ENCODE measurements at places on chromosomes 3 and 15.

- no peak for DNase-seq
Measured at GRCh38 chr15:58432401-58432800, 610 bp downstream of the LIPC start.

DNA sequence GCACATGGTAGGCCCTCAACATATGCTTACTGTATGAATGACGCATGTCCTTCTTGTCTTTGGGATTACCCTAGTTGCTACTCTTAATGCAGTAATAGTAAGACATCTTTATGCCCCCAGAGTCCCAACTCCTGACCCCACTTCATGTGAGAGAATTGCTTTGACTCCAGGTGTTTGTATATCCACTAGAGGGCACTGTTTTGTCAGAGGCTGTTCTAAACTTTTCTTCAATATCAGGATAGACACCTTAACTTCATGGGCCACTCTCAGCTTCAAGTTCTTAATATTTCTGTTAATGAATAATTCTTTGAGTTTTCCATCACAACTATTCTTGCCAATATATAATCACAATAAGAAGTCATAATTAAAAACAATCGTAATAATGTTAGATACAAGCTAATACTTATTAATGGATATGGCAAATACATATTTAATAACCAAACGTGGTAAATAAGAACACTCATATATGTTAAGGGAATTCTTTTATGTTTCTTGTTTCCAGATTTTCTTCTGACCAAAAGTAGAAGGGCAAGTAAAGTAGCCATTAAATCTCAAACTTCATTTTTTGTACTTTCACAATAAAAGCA, 337.2 kb upstream of the DNAJC19 start:
- DNase-seq: no peak

DNA sequence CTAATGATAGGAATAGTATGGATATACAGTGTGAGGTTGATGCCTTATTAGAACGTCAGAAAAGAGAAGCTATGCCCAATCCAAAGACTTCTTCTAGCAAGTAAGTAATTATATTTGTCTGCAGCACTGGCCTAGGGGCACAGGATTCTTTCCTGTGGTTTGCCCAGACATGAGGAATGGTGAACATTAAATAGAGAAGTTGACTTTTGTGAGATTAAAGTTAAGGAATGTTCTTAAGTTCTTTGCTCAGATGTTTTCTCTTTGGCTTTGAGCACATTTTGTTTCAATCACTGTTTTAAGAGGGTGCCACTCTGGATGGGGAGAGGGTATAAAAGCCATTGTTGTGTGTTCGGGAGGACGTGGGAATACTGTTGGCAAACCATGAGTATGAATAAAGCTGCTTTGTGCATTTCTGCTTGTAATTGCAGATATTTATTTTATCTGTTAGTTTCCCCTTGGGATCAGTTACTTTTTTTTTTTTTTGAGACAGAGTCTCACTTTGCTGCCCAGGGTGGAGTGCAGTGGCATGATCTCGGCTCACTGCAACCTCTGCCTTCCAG, 8.3 kb downstream of the KIF23 start:
- no peak for DNase-seq

GRCh38 chr3:30203301-30203700, 403.1 kb upstream of the TGFBR2 start:
- DNase-seq: no peak

GRCh38 chr3:188283347-188283746, 129.4 kb downstream of the LPP start:
- no peak for DNase-seq

DNA sequence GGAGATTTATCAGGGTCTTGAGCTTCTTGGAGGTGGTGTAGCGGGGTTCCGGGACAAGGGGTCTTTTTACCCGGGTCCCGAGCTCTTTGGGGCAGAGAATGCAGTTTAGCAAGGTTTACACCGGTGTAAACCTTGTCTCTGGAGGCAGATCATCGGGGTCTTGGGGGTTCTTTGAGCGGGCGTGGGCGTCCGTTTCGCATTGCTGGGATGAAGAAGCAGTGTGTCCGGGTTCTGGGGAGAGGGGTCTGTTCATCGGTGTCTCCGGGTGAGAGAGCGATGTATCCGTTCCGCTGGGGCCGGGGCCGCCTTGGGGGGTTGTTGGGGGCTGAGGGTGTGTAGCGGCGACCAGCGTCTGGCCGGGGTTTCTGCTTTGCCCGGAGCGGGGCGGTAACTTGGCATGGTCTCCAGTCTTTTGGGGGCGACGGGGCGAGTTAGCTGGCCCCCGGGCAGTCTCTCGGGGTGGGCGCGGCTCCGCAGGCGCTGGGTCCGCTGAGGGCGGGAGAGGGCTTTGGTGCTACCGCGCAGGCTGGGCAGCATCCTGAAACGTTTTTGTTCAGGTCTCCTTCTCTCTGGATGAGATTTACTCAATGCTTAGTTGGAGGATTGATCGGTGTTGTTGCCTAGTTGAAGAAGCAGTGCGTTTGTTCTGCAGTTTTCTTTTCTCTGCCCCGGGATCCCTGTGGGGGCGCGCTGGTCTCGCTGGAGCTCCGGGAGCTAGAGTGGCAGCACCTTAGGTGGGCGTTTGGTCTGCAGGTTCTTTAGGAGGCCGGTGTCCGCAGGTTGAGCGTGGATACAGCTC, 843 bp downstream of the GLCE start:
- peak; percentile 52 for DNase-seq

DNA sequence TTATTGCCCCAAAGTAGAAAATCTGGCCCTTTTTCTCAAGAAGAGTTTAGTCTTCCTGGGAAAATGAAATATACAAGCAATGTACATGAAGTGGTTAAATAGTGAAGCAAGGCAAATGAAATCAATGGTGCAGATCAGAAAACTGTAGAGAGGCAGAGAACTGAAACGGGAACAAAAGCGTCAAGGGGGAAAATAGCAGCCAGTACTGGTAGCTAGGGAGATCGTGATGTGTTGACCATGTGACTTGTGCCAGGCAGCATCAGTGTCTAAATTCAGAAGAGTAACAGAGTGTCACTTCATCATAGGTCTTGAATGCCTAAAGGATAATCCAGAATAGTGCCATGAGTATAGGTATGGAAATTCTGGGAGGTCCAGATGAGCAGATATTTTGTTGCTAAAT, 163.1 kb downstream of the CHL1 start:
- DNase-seq: no peak

- DNase-seq: no peak
Measured at GRCh38 chr3:170869645-170870593, at the start of gene RPL22L1. Gene RPL22L1 (minus strand): TSS chr3:170870195. CDS start chr3:170870167, 28 bp downstream.

DNA sequence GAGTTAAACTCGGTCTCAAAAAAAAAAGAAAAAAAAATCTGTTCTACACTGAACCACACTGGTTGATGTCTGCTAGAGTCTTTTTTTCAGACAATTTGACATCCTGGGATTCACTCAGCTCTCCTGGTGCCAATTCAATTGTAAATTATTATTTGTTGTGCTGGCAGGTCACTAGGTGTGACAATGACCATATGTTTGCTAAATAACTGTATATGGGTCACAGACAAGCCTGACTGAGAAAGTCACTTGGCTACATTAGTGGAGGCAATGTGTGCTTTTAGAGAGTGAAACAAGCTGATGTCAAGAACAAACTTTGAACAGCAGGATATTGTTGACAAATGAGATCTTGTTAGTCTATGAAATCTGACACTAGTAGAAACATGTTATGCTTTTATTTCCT, 1379.1 kb downstream of the ZPLD1 start:
- no peak for DNase-seq

- DNase-seq: no peak
Measured at GRCh38 chr3:170572665-170573253, 13.1 kb downstream of the SLC7A14 start.

DNA sequence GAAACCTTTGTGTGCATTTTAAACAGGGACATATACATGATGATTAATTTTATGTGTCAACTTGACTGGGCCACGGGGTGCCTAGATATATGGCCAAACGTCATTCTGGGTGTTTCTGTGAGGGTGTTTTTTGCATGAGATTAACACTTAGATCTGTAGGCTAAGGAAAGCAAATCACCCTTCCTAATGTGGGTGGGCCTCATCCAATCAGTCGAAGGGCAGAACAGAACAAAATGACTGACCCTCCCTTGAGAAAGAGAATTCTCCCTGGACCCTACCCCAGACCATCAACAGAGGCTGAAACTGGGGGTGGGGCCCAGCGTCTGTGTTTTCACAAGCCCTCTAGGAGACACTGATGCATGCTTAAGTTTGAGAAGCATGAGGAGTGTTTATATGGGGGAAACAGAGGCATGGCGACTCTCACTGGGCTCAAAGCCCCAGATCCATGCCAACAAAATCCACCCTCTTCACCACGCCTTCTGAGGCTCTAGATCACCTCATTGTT, 56.2 kb downstream of the ITGA11 start:
- no peak for DNase-seq

DNA sequence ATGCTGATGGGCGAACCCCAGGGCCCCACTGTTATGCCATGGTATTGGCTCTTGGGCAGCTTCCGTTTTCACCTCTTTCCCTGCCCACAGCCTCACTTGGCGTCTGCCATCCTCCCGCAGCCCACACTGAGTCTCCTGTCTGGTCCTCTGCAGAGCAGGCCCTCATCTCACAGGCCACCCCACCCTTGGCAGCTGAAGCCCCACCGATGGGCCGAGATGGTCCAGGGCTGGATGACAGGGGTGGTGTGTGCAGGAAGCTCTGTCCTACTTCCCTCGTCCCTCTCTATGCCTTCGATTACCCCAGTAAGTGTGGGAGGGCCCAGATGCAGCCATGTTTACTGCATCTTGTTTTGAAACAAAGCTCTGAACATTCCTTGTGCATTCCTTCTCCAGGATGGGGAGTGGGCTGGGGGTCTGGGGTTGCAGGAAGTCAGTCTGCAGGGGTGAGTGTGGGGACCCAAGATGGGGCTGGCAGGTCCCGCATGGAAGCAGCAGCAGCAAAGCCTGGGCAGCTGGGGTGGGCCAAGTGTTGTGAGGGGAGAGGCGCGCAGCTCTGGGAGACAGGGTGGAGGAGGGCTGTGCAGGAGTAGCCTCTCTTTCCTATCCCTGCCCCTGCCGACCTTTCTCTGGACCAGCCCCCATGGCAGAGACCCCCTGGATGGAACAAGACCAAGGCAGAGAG, 20.9 kb downstream of the TBC1D21 start:
- DNase-seq: no peak

GRCh38 chr3:14787630-14788029, 31.1 kb upstream of the FGD5 start:
- no peak for DNase-seq

- DNase-seq: no peak
Measured at GRCh38 chr15:33150431-33150941, 44.0 kb downstream of the FMN1 start.

- DNase-seq: no peak
Measured at GRCh38 chr3:16289144-16289889, 24.3 kb downstream of the OXNAD1 start.

DNA sequence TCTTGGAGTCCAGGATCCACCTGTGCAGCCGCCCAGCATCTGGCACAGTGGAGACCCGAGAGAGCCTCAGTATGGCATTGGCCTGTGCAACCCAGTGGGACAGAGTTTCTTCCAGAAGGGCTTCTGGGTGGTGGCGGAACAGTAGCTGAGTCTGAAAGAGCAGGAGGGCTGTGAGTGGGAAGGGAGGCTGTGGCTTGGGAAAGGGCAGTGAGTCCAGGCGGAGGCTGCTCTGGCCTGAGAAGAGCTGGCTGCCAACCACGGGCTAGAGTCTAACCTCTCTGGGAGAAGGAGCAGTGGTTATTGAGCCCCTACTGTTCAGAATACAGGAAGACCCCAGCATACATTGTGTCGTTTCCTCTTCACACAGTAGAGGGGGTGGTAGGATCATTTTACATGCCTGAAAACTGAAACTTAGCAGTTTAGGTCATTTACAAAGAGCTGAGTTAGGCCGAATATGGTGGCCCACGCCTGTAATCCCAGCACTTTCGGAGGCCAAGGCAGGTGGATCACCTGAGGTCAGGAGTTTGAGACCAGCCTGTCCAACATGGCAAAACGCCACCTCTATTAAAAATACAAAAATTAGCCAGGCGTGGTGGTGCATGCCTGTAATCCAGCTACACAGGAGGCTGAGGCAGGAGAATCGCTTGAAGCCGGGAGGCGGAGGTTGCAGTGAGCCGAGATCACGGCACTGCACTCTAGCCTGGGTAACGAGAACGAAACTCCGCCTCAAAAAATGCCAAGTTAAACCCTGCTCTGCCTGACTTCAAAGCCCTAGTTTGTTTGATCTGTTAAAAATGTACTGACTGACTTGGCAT, 3.2 kb downstream of the AEN start:
- no peak for DNase-seq

GRCh38 chr3:177193688-177194268, 3.5 kb downstream of the TBL1XR1 start:
- DNase-seq: no peak

DNA sequence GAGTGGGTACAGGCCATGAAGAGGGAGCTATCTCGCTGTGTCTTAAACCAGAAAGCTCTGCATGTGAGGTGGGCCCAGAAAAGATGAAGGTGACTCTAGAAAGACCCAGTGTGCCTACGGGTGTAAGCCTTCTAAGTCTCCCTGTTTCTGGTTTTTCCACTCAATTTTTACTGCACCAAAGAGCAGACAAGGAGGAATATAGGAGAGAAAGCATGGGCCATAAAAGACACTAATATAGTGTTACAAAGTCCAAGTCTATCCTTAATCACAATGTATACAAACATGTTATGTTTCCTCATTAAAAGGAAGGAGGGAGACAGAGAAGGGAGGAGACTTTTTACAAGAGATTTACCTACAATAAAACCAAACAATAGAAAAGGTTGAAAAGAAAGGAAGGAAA, 24.1 kb upstream of the ZKSCAN7 start:
- no peak for DNase-seq

DNA sequence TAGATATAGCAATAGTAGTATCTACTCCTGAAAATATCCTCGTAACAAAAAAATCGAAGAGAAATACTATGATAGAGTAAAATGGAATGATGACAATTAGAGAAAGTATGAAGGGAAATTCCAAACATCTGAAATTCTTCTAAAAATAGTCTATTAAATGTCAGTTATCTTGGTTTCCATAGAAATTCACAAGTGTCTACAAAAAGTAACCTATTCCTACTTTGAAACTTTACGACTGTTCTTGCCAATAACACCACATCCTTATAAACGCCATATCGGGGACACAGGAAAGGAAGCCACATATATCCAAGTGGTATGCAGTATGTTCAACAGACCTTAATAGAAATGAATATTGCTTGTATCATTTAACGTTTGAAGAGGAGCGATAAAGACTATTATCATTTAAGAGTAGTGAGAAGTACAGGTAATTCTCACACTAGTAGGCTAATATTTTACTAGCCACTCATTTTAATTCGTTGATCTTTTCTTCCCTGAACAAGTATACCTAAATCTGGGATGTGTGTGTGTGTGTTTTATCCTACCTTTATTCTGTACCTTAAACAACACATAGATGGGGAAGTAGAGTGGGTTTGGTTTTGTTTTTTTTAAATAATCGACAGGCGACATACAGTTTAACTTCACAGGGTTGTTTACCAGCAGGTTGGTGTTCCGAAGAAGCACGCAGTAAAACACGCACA, 1.2 kb downstream of the GPR176 start:
- no peak for DNase-seq
